Colonic mucosa (tissue), 4 donors: ENCODE measurements at places on chromosomes 5 and 9. TPM values are rescaled to one million over a fixed set of nuclear protein-coding genes. Genes with fewer than 3 reads are reported as not detected.

NEUROG1 gene
- not detected for total RNA-seq

AK8 gene
- 0.16 TPM for total RNA-seq

- no peak overlapping the region for H3K4me3 ChIP-seq
- H3K4me1 ChIP-seq = no peaks in the 10 kb centered on the region
- no peak overlapping the region for H3K27ac ChIP-seq
- no peak for DNase-seq
Observed at GRCh38 chr9:110110154-110110553, 97.8 kb downstream of the C9orf152 start.

DNA sequence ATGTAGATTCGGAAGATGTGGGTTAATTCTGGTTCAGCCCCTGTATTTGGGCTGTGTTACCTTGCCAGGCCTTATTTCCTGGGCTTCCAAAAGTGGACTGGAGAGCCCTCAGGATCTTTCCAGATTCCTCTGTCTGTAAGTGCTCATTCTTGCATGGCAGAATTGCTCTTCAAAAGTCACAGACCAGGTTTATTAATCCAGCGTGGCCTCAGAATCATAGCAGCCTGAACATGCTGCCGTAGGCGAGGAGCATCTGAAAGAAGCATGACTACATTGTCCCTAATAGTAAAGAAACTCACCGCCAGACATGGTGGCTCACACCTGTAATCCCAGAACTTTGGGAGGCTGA is 307.8 kb downstream of the GADD45G start:
- H3K27ac ChIP-seq = no peak overlapping the region
- H3K4me3 ChIP-seq = no peak overlapping the region
- no peaks in the 10 kb centered on the region for H3K4me1 ChIP-seq
- DNase-seq = no peak

DNA sequence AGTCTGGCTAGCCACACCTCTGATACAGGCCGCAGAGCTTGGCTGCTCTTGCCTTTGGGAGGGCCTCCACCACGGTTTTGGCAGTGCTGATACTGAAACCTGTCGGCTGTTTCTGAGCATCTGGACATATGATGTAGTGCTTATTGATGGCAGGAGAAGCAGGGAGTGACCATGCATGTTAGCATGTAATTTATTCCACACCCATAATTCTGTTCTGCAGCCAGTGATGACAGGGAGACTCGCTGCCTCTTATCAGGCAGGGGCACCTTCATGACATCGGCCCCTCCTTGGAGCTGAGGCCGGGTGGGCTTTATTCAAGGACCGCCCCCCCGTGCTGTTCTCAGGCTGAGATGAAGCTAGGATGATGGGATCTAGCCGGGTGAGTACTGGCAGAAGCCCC is 49.0 kb downstream of the OLFM1 start:
- no peak for DNase-seq
- H3K27me3 ChIP-seq = no peaks in the 10 kb centered on the region
- H3K4me3 ChIP-seq = no peak overlapping the region
- H3K4me1 ChIP-seq = no peaks in the 10 kb centered on the region
- no peaks in the 10 kb centered on the region for H3K36me3 ChIP-seq
- no peak overlapping the region for H3K27ac ChIP-seq
